Endothelial cell (in vitro differentiated cells): ENCODE measurements at places on chromosomes 2 and 18. TPM values are rescaled to one million over a fixed set of nuclear protein-coding genes. Genes with fewer than 3 reads are reported as not detected.

GRCh38 chr2:172038604-172039003, 38.9 kb downstream of the METAP1D start:
- H3K27ac ChIP-seq: no peak overlapping the region
- H3K4me3 ChIP-seq: no peak overlapping the region
- no peaks in the 10 kb centered on the region for H3K4me1 ChIP-seq
- no peaks in the 10 kb centered on the region for H3K27me3 ChIP-seq
- DNase-seq: no peak
- H3K36me3 ChIP-seq: no peaks in the 10 kb centered on the region

DNA sequence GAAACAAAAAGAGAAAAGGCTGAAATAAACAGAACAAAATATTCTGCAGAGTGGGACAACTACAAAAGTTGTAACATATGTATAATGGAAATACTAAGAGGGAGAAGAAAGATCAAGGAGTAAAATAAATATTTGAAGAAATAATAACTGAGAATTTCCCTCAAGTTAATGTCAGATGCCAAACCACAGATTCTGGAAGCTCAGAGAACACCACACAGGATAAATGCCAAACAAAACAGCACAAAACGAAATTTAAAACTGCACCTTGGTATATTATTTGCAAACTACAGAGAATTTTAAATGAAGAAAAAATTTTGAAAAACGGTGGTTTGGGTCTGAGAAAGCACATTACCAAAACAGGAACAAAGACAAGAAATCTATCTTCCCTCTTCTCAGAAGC, 1588.9 kb upstream of the TMEFF2 start:
- H3K4me1 ChIP-seq: no peaks in the 10 kb centered on the region
- H3K36me3 ChIP-seq: no peaks in the 10 kb centered on the region
- no peak for DNase-seq
- H3K27me3 ChIP-seq: no peaks in the 10 kb centered on the region
- no peak overlapping the region for H3K27ac ChIP-seq

DNA sequence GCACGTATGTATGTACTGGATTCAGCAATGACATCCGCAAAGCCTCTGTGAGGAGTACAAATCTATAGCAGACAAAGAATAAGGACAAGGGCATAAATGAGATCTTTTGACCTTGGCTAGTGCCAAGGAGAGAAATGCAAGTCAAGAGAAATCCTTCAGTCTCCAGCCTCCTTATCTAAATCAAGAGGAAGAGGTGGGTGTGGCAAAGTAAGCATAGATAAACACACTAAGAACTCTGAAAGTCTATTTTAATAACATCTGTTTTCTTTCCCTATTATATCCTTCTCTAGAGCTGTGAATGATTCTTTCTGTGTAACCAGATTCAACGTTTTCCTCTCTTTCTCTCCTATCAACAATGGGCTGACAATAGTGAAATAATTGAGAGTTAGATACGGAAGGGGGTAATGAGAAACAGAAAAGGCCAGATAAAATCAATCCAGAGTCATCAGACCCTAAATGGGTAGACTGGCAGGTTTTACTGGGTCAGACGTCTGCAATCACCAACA, 118.5 kb upstream of the ZFP36L2 start:
- no peaks in the 10 kb centered on the region for H3K36me3 ChIP-seq
- H3K27me3 ChIP-seq: peaks cover 8% of the 10 kb centered on the region
- H3K4me1 ChIP-seq: peaks cover 30% of the 10 kb centered on the region
- no peak overlapping the region for H3K4me3 ChIP-seq

ANKRD23 gene
- total RNA-seq: 4.7 TPM

DNA sequence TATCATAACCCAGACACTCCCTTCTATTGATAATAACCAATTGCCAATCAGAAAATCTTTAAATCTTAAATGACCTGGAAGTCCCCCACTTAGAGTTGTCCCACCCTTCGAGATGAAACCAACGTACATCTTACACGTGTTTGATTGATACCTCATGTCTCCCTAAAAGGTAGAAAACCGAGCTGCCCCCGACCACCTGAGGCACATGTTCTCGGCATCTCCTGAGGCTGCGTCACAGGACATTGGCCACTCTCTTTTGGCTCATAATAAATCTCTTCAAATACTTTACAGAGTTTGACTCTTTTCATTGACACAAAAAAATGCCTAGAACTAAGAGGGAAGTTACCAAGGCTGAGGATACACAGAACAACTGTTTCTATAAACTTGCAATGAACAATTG, 190.0 kb downstream of the RTP5 start:
- no peak for DNase-seq
- peaks cover 7% of the 10 kb centered on the region for H3K36me3 ChIP-seq
- H3K4me3 ChIP-seq: no peak overlapping the region
- H3K4me1 ChIP-seq: no peaks in the 10 kb centered on the region
- peaks cover 5% of the 10 kb centered on the region for H3K27me3 ChIP-seq

GRCh38 chr2:31082002-31082401, 56.2 kb downstream of the GALNT14 start:
- no peak overlapping the region for H3K4me3 ChIP-seq
- no peaks in the 10 kb centered on the region for H3K36me3 ChIP-seq
- H3K27ac ChIP-seq: no peak overlapping the region
- peaks cover 8% of the 10 kb centered on the region for H3K27me3 ChIP-seq
- DNase-seq: no peak

GRCh38 chr2:194559523-194559922, 1097.5 kb upstream of the SLC39A10 start:
- no peaks in the 10 kb centered on the region for H3K4me1 ChIP-seq
- H3K4me3 ChIP-seq: no peak overlapping the region
- no peak overlapping the region for H3K27ac ChIP-seq
- no peaks in the 10 kb centered on the region for H3K36me3 ChIP-seq
- no peaks in the 10 kb centered on the region for H3K27me3 ChIP-seq
- no peak for DNase-seq

- H3K4me3 ChIP-seq: no peak overlapping the region
- H3K27ac ChIP-seq: no peak overlapping the region
- no peaks in the 10 kb centered on the region for H3K36me3 ChIP-seq
- no peak for DNase-seq
- H3K27me3 ChIP-seq: no peaks in the 10 kb centered on the region
- H3K4me1 ChIP-seq: no peaks in the 10 kb centered on the region
Measured at GRCh38 chr2:7725171-7725849, 808.1 kb downstream of the RNF144A start.
